Fibroblast of villous mesenchyme (primary cell): ENCODE measurements at places on chromosomes 7 and 10. TPM values are rescaled to one million over a fixed set of nuclear protein-coding genes. Genes with fewer than 3 reads are reported as not detected.

The ANKRD1 gene
- total RNA-seq, result 13.5 and 16.4 TPM in 2 replicates

The VWA2 gene
- under 0.01 TPM in 1 of 2 replicates, not detected in the other for total RNA-seq

The TAS2R40 gene
- not detected in 2 replicates for total RNA-seq

The GPR146 gene
- under 0.01 TPM in 1 of 2 replicates, not detected in the other for total RNA-seq

The PIK3CG gene
- 0.43 and 0.64 TPM in 2 replicates for total RNA-seq

The PNLIP gene
- not detected in 2 replicates for total RNA-seq

The AGAP5 gene
- total RNA-seq, result 3.0 and 3.9 TPM in 2 replicates

The EGR2 gene
- total RNA-seq, result 1.7 and 1.9 TPM in 2 replicates

The GRM8 gene
- total RNA-seq, result under 0.01 TPM in 1 of 2 replicates, not detected in the other

The KLHDC10 gene
- total RNA-seq, result 28.7 and 43.6 TPM in 2 replicates

The CYP2C18 gene
- total RNA-seq, result not detected in 2 replicates

The HPSE2 gene
- total RNA-seq, result 5.6 and 12.2 TPM in 2 replicates

The SFRP4 gene
- total RNA-seq, result 0.32 and 0.43 TPM in 2 replicates

GRCh38 chr7:803243-803635 is 29.0 kb upstream of the SUN1 start:
- DNase-seq, result peak; percentile 63

- DNase-seq, result no peak
Observed at GRCh38 chr10:131444286-131444685, 132.8 kb upstream of the TCERG1L start.

DNA sequence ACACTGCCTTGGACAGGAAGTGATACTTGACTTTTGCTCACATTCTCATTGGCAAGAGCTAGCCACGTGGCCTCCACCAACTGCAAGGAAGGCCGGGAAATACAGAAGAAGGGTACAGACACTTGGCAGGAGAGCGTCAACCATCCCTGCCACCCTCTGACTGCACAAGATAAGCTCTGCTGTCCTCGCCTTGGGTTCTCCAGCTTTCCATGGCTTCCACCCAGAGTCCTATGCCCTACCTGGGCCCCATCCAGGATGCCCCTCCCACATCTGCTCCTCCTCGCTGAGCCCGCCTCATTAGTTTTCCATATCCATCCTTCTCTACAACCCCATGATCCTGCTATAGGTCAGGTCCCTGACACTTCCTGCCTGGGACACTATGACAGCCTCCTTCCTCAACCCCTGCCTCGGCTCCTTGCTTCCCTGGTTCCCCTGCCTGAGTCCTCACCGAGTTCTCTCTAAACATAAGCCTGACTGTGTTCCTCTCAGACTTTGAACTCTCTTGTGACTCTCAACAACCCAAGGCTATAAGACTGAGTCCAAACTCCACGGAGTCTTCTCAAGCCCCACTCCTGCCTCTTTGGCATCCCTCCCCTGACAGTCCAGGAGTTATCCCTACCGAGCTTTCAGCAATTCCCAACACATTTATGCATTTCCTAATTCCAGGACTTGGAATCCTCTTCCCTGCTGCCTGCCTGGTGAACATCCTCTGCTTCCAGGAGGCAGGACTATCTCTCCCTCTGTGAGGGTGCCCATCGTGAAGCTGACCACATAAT is 23.2 kb upstream of the GDF10 start:
- no peak for DNase-seq

- no peak for DNase-seq
Observed at GRCh38 chr7:42212541-42213090, 24.4 kb downstream of the GLI3 start.

- DNase-seq, result no peak
Observed at GRCh38 chr7:31893365-31893764, 176.8 kb downstream of the PDE1C start.

- DNase-seq, result no peak
Observed at GRCh38 chr10:49749144-49749543, 13.0 kb downstream of the OGDHL start.

DNA sequence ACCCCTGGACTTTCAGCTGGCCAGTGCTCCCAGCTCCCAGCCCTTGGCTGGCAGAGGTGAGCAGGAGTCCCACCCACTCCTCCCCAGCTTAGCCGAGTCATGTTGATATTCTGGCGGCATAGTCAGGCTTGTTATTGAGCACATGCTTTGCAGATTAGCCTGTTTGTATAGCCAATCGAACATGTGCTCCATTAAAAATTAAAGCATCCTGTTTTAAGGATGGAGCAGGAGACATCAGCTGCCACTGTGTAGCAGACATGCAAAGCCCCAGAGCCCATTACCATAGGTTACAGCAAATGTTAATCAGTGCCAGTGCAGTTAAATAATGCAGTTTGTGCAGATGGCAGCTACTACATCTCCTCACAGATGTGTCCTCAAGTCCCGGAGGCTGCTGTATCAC is 574.6 kb upstream of the GALNT17 start:
- no peak for DNase-seq

DNA sequence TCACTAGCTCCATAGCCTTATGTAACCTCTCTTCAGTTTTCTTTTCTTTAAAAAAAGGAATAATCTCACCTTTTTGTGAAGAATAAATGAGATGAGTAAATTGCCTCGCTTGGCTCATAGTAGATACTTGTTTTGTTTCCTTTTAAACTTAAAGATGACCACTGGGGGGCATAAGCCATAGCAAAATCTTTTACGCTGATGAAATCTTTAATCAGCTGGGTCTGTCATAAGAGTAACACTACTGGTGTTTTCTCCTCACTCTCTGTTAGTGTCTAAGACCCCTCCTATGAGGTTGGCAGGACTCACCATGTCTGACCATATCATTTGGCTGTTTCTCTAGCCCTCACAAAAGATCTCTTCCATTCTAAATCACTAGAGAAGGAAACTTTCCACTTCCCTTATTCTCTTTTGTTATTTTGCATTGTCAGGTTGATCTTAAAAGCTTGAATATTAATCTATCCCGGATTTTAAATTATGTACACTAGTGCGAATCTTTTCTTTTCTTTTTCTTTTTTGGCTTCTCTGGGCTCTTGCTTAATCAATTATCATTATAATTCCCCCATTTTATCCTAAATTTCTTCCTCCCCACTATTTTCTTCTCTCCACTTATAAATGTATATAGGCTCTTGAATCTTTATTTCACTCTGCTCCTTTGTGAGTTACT is 12.5 kb downstream of the STAG3 start:
- peak; percentile 65 for DNase-seq

GRCh38 chr10:112247791-112248190 is 35.4 kb upstream of the TECTB start:
- no peak for DNase-seq

GRCh38 chr10:79344502-79345195 is 2.6 kb upstream of the PPIF start:
- DNase-seq, result no peak

GRCh38 chr10:132043861-132044695 is 21.7 kb upstream of the JAKMIP3 start:
- no peak for DNase-seq

DNA sequence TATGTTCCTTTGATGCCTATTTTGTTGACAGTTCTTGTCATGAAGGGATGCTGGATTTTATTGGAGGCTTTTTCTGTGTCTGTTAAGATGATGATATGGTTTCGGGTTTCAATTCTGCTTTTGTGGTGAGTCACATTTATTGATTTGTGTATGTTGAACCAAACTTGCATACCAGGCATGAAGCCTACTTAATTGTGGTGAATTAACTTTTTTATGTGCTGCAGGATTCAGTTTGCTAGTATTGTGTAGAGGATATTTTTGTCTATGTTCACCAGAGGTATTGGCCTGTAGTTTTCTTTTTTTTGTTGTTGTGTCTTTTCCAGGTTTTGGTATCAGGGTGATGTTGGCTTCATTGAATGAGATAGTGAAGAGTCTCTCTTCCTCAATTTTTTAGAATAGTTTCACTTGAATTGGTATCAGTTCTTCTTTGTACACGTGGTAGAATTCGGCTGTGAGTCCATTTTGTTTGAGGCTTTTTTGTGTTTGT is 345.9 kb downstream of the KIF20B start:
- no peak for DNase-seq

GRCh38 chr7:73715648-73716317 is 3.7 kb downstream of the STX1A start:
- DNase-seq, result peak; percentile 94

- peak; percentile 62 for DNase-seq
Observed at GRCh38 chr10:119263951-119264617, 56.7 kb downstream of the GRK5 start.

DNA sequence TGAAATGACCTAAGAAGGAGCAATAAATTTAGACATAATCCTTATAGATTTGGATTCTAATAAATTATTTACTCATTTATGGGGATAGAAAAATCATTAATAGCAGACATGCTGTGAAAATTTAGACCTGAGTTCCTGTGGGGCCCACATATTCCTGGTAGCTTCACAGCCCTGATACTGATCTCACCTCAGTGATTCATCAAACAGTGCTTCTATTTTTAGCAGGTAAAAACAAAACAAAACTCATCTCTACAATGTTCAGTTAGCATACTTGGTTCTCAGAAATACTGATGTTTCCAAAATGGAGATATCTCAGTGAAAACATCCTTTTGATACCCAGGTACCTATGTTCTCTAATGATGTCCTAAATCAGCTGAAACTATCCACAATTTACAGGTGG is 841.1 kb upstream of the SORCS1 start:
- no peak for DNase-seq

GRCh38 chr10:29668628-29669027 is 33.9 kb upstream of the SVIL start:
- no peak for DNase-seq

- no peak for DNase-seq
Observed at GRCh38 chr10:4111643-4112042, 326.6 kb upstream of the KLF6 start.

DNA sequence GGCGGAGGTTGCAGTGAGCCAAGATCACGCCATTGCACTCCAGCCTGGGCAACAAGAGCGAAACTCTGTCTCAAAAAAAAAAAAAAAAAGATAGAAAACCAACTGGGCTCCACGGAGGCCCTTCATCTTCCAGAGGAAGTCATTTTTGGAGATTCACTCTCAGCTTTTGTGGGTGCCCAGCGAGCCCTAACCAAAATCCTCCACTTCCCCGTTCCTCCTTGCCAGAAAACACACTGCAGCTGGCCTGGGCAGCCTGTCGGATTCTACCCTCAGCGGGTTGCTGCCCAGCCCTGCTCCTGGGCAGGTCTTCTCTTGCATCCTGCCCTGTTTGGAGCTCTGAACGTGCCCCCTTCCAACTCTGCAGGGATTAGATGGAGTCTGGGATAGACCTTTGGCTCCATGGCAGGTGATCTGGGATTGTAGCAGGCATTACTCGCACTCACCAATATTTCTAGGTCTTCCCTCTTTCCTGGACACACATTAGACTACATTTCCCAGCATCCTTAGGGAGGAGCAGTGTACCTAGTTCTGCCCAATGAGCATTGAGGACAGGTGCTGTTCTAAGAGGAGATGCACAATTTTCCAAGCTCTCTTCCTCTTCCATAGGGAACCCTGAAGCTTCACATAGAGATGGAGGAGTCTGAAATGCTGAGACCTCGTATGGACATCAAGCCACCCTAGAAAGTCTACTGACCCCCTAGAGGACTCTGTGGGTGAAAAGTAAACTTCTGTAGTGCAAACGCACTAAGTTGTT is 4.6 kb downstream of the GRID2IP start:
- no peak for DNase-seq

GRCh38 chr10:110277591-110277990 is 27.1 kb downstream of the SMNDC1 start:
- no peak for DNase-seq

GRCh38 chr10:1324903-1325302 is 268.7 kb downstream of the WDR37 start:
- no peak for DNase-seq

DNA sequence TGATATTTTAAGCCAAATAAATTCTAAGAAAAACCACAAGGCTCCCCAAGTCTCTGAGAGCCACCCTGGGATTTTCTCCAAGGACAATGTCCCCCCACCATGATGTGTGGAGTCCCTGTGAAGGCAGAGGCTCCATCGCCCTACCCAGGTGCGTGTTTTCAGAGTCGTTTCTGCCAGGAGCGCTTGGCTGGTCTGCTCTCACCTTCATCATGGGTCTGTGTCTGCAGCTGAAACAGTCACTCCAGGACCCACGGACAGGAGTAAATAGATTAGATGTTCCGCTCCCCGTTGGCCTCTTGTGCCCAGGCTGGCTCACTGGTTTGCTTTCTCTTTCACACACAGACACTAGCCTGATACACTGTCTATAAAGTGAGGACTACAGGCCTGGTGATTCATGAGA is 217.5 kb downstream of the SFMBT2 start:
- no peak for DNase-seq
